Foreskin keratinocyte (primary cell): ENCODE measurements at places on chromosomes 13 and 19. TPM values are rescaled to one million over a fixed set of nuclear protein-coding genes. Genes with fewer than 3 reads are reported as not detected.

SBK3 gene
- total RNA-seq: not detected in 2 replicates

PROZ gene
- total RNA-seq: not detected in 2 replicates

CLEC4G gene
- total RNA-seq: not detected in 2 replicates

RASIP1 gene
- 11.3 and 12.6 TPM in 2 replicates for total RNA-seq

ZSCAN1 gene
- total RNA-seq: not detected in 2 replicates

CAPS gene
- 1.4 and 2.6 TPM in 2 replicates for total RNA-seq

SH2D3A gene
- 49.3 and 57.8 TPM in 2 replicates for total RNA-seq

CCDC70 gene
- total RNA-seq: not detected in 2 replicates
